ENCODE measurements at places on chromosomes 11 and 22. TPM values are rescaled to one million over a fixed set of nuclear protein-coding genes. Genes with fewer than 3 reads are reported as not detected.

DNA sequence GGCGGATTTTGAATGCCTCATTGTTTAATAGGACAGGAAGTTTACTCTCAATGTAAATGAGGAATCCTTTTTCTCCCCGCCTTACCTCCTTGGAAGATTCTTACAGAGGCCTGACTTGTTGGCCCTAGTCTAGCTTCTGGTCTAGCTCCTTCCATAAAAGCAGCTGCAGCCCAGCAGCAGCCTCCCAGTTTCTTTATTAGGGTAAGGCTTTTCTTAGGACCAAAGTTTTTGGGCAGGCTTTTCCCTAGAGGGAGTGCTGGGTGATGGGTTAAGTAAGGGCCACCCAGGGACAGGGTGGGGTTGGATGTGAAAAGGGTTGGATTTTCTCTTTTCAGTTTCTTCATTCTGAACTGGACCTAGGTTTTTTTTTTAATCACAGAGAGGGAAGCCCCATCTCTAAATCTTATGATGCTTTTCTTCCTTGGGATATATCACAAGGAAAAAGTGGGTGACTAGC is 49.7 kb downstream of the LIF start:
- peaks cover 45% of the 10 kb centered on the region for H3K4me1 ChIP-seq
- H3K36me3 ChIP-seq = peaks cover 2% of the 10 kb centered on the region
- no peaks in the 10 kb centered on the region for H3K27me3 ChIP-seq
- no peak for DNase-seq
- peak overlapping the region; percentile 66 for H3K4me3 ChIP-seq
- H3K27ac ChIP-seq = peak overlapping the region; percentile 94

GRCh38 chr11:44651535-44652155 is 75.1 kb upstream of the TSPAN18 start:
- peaks cover 39% of the 10 kb centered on the region for H3K27me3 ChIP-seq
- peaks cover 6% of the 10 kb centered on the region for H3K4me1 ChIP-seq
- no peak for DNase-seq
- no peaks in the 10 kb centered on the region for H3K36me3 ChIP-seq
- H3K27ac ChIP-seq = no peak overlapping the region

DNA sequence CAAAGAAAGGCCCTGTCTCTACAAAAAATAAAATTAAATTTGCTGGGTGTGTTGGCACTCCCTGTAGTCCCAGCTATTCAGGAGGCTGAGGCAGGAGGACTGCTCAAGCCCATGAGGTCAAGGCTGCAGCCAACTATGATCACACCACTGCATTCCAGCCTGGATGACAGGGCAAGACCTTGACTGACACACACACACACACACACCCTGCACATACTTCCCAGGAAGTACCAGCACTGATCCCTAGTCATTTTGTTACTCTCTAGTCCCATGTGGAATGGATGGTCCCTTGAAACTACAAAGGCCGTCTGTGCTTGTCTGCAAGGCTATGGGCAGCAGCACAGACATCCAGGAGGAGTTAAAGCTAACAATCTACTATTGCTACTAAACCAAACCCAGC is 59.7 kb upstream of the CYP2D6 start:
- DNase-seq = no peak
- peaks cover 2% of the 10 kb centered on the region for H3K36me3 ChIP-seq

GRCh38 chr11:132258875-132259274 is 888.5 kb downstream of the NTM start:
- H3K4me3 ChIP-seq = no peak overlapping the region
- no peak overlapping the region for H3K27ac ChIP-seq
- H3K4me1 ChIP-seq = no peaks in the 10 kb centered on the region
- H3K27me3 ChIP-seq = no peaks in the 10 kb centered on the region
- H3K36me3 ChIP-seq = no peaks in the 10 kb centered on the region
- no peak for DNase-seq

GRCh38 chr22:32307617-32308016 is 50.0 kb upstream of the RFPL3 start:
- H3K36me3 ChIP-seq = no peaks in the 10 kb centered on the region
- no peak for DNase-seq
- H3K27ac ChIP-seq = no peak overlapping the region
- no peak overlapping the region for H3K4me3 ChIP-seq
- no peaks in the 10 kb centered on the region for H3K4me1 ChIP-seq

DNA sequence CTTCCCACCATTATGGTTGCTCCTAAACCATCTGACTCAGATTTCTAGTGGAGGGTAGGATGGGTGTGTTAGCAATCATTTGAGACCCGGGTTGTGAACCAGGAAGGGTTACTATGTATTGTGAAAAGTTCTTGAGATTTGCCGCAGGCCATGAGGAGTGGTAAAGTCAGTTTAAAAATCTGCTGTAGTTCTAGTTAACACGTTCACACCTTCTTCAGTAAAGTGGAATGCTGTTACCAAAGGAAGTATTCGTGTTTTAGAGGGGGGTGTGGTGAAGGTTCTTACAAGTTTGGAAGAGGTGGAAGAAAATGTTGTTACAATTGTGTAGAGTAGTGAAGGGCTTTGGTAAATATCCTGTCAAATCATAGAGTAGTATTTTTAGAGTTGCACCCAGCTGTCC is 2.6 kb downstream of the MTMR3 start:
- H3K4me1 ChIP-seq = peaks cover 15% of the 10 kb centered on the region
- H3K27me3 ChIP-seq = no peaks in the 10 kb centered on the region
- H3K27ac ChIP-seq = no peak overlapping the region
- DNase-seq = no peak
- H3K4me3 ChIP-seq = no peak overlapping the region

- H3K27me3 ChIP-seq = no peaks in the 10 kb centered on the region
- H3K4me3 ChIP-seq = no peak overlapping the region
- H3K4me1 ChIP-seq = peaks cover 10% of the 10 kb centered on the region
- peaks cover 3% of the 10 kb centered on the region for H3K36me3 ChIP-seq
- H3K27ac ChIP-seq = no peak overlapping the region
- no peak for DNase-seq
Observed at GRCh38 chr11:45161252-45162063, 15.0 kb downstream of the PRDM11 start.

- peaks cover 3% of the 10 kb centered on the region for H3K4me1 ChIP-seq
- H3K27ac ChIP-seq = no peak overlapping the region
- H3K4me3 ChIP-seq = peak overlapping the region; percentile 58
- H3K36me3 ChIP-seq = no peaks in the 10 kb centered on the region
- peak; percentile 39 for DNase-seq
Observed at GRCh38 chr11:396948-397548, 3.0 kb downstream of the PKP3 start.

DNA sequence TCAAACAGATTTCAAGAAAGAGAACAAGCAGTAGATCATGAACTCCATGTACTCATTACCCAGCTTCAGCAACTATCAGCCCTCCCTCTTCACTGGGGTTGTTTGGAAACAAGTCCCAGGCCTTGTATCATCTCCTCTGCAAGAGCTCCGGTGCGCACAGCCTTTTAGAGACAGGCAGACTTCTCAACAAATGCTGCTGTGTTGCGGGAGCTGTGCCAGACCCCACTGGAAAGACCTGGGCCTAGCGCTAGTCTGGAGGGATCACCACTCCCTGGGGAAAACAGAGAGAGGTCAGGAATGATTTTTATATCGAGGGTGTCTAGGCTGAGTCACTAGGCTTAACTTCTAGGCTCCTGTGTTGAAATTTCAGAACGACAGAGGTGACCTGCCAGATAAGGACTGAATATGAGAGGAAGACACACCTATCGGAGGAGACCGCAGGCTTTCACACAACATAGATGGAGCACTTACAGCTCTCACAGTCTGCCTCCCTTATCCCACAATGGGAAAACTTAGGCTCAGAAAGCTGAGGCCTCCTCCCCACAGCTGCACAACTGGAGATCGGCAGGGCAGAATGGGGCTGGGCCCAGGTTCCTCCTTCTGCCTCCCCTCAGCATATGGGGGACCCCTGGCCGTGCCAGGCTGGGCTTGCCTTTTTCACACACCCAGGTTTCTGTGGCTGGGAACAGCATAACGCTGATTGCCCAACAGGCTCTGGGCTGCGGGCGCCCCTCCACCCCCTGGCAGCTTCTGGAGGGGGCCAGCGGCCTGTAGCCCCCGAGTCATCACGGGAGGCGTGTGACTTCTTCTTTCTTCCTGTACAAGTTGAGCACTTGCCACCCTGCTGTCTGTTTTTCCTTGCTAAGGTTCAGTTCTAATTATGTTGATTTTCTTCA is 86.0 kb downstream of the PKNOX2 start:
- H3K27me3 ChIP-seq = peaks cover 52% of the 10 kb centered on the region
- peaks cover 4% of the 10 kb centered on the region for H3K4me1 ChIP-seq

DNA sequence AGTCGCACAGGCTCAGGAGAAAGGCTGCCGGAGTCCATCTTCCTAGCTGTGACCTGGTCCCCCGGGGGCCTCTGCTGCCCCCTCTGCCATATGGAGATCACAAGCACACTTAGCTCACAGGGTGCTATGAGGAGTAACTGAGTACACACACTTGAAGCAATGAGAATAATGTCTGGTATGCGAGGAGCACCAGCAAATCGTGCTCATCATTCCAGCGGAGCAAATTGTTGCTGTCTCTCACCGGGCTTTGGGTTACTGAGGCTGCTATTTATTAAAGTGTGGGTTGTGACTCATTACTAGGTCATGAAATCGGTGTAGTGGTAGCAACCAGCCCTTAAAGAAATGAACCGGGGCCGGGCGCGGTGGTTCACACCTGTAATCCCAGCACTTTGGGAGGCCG is 48.1 kb upstream of the EIF3D start:
- peaks cover 3% of the 10 kb centered on the region for H3K4me1 ChIP-seq
- no peak for DNase-seq
- H3K27me3 ChIP-seq = peaks cover 60% of the 10 kb centered on the region

DNA sequence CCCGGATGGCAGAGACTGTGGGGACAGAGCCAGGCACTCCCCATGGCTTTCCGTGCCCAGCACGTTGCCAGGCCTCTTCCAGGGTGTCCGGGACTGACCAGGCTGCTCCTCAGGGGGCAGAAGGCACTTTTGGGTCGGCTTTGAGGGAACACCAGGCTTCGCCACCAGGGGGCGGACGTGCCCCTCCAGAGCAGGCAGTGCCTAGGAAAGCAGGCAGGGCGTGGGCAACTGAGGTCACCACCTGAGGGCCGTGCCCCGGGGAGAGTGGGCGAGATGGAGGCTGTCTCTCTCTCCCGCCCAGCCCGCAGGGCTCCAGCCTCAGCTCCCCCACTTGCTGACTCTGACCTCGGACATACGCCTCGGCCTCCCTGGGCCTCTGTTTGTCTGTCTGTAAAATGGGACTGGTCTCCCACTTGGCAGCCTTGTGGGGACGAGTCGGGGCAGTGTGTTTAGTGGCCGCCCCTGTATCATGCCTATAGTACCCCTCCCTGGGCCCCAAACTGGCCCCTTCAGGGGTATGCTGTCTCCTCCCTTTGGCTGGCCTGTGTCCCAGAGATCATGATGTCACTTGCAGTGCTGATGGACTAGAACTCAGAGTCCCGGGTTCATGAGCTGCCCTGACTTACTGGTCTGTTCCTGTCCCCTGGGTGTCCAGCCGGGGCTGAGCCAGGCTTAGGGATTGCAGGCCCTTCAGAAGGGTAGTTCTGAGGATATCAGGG is 4.4 kb upstream of the PRR5 start:
- H3K4me1 ChIP-seq = peaks cover 8% of the 10 kb centered on the region
- no peak overlapping the region for H3K4me3 ChIP-seq
- peak; percentile 83 for DNase-seq
- no peak overlapping the region for H3K27ac ChIP-seq
- no peaks in the 10 kb centered on the region for H3K27me3 ChIP-seq

GRCh38 chr11:65791719-65792213 is 4.9 kb downstream of the OVOL1 start:
- no peak overlapping the region for H3K4me3 ChIP-seq
- no peak overlapping the region for H3K27ac ChIP-seq
- H3K27me3 ChIP-seq = peaks cover 28% of the 10 kb centered on the region
- H3K4me1 ChIP-seq = peaks cover 15% of the 10 kb centered on the region
- DNase-seq = no peak

DNA sequence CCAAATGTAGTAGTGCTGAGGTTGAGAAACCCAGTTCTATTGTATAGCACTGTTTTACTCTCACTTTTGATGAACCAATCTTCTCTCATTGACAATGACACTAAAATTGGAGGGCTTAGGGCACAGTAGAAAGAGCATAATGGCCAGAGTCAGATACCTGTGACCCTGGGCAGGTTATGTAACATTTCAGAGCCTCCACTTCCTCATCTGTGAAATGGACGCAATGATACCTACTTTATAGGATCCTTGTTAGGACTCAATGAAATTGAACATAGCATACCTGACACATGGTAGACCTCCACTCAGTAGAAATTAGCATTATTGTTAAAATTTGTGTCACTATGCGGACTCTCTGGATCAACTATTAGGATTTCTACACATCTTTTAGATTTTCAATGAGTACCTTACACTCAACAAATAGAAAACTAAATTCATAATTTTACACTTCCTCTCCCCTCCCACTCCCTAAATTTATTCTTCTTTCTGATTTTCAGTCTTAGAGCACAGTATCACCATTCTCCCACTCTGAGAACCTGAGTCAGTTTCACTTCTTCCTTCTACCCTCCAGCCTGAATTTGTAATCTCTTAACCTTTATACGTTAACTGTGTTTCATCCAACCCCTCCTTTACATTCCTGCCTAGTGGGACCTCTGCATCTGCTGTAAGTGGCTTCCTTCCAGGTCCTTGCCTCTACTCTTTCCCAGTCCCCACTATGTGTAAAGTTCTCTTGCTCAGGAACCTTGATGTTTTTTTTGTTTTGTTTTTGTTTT is 78.3 kb downstream of the MICAL2 start:
- H3K4me1 ChIP-seq = peaks cover 37% of the 10 kb centered on the region
- H3K27ac ChIP-seq = peak overlapping the region; percentile 95
- peaks cover 4% of the 10 kb centered on the region for H3K36me3 ChIP-seq
- H3K4me3 ChIP-seq = peak overlapping the region; percentile 82
- DNase-seq = no peak

GRCh38 chr11:16191212-16191867 is 165.0 kb downstream of the SOX6 start:
- no peak overlapping the region for H3K4me3 ChIP-seq
- DNase-seq = no peak
- H3K36me3 ChIP-seq = no peaks in the 10 kb centered on the region
- H3K27me3 ChIP-seq = no peaks in the 10 kb centered on the region
- no peaks in the 10 kb centered on the region for H3K4me1 ChIP-seq

- H3K4me1 ChIP-seq = no peaks in the 10 kb centered on the region
- peaks cover 20% of the 10 kb centered on the region for H3K27me3 ChIP-seq
- H3K36me3 ChIP-seq = no peaks in the 10 kb centered on the region
- no peak overlapping the region for H3K4me3 ChIP-seq
- no peak for DNase-seq
- H3K27ac ChIP-seq = no peak overlapping the region
Observed at GRCh38 chr11:111155021-111155420, 90.5 kb upstream of the POU2AF2 start.

The SLC25A18 gene
- not detected for total RNA-seq

The CNGA4 gene
- 0.23 TPM for total RNA-seq

The HTR3B gene
- not detected for total RNA-seq

The RIMBP3C gene
- total RNA-seq = 1.2 TPM

The SAA4 gene
- not detected for total RNA-seq

The MYBPC3 gene
- not detected for total RNA-seq

The GALNT18 gene
- not detected for total RNA-seq

The TMEM223 gene
- total RNA-seq = 5.7 TPM

The USP28 gene
- 11.8 TPM for total RNA-seq

Measured in T-helper 17 cell (primary cell).